ENCODE measurements at places on chromosomes 3 and 15.

GRCh38 chr15:65829130-65829764, 37.2 kb upstream of the DENND4A start:
- DNase-seq, result peak; percentile 13

GRCh38 chr3:12142476-12142875, 16.2 kb downstream of the TIMP4 start:
- no peak for DNase-seq

- DNase-seq, result no peak
These were observed 85.9 kb upstream of the IL12A start for GRCh38 chr3:159902546-159903314.

DNA sequence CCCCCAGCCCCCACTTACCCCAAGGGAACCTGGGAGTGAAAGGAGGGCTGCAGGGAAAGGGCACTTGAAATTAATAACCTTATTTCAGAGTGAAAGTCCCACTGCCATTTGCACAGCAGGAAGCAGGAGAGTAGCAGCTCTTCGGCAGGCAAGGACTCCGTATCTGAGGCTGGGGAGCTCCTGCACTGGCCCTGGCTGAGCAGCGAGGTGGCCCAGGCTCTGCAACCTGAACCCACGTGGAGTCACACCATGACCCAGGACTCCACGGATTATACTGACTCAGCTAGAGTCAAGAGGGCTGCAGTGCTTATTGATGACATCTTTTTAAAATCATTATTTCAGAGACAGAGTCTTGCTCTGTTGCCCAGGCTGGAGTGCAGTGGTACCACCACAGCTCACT, 214.5 kb downstream of the XXYLT1 start:
- DNase-seq, result no peak

GRCh38 chr3:161231861-161232260, 10.8 kb downstream of the NMD3 start:
- no peak for DNase-seq

GRCh38 chr15:31228980-31229826, 97.4 kb upstream of the KLF13 start:
- DNase-seq, result no peak

- DNase-seq, result no peak
These were observed 186.2 kb upstream of the CRBN start for GRCh38 chr3:3365716-3366115.

DNA sequence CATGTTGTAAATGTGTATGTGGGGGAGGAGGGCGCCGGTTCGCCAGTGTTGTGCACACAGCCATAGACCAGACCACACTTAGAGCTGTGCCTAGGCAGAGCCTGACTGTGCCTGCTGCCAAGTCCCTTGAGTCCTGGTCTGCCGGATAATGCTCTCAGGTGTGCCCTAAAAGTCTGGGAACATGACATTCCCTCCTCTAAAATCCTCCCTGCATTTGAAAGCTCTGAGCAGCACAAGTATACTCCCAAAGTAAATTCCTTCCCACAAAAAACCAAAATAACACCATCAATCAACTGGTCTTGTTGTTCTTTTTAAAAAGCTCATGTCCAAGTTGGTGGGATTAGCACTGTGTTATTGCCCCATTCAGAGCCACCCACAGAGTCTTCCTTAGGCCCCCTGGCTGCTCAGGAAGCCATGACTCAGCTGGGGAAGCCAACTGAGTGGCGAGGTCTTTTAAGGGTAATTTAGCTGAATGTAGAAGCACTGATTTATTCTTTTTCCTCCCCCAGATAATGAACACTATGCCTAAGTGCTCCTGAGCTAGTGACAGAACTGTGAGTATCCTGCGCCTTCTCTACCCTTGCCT, 147.8 kb upstream of the MCTP2 start:
- DNase-seq, result no peak

Measured in AG08396 (cell line).